ENCODE measurements at places on chromosomes 13 and 19.

DNA sequence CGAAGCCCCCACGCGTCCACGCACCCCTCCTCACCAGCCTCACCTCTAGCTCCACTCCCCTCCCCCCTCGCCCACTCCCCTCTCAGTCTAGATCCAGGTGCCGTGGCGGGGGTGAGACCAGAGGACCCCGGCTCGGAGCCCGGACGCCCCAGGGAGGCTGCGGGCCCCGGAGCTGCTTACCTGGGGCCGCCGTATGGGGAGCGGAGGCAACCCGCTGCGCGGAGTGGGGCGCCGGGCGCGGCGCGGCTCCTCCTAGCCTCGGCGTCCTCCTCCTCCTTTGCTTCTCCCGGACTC, 353 bp downstream of the ENOX1 start:
- no peak for DNase-seq

DNA sequence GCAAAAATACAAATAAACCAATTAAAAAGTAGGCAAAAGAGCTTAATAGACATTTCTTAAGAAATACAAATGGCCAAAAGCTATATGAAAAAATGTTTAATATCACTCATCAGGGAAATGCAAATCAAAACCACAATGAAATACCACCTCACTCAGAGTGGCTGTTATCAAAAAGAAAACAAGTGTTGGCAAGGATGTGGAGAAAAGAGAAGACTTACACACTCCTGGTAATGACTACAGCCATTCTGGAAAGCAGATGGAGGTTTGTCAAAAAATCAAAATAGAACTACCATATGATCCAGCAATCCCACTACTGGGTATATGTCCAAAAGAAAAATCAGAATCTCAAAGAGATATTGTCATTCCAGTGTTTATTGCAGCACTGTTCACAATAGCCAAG, 223.5 kb upstream of the SLC10A2 start:
- DNase-seq = no peak

- no peak for DNase-seq
Observed at GRCh38 chr13:91523116-91523515, 124.7 kb downstream of the GPC5 start.

DNA sequence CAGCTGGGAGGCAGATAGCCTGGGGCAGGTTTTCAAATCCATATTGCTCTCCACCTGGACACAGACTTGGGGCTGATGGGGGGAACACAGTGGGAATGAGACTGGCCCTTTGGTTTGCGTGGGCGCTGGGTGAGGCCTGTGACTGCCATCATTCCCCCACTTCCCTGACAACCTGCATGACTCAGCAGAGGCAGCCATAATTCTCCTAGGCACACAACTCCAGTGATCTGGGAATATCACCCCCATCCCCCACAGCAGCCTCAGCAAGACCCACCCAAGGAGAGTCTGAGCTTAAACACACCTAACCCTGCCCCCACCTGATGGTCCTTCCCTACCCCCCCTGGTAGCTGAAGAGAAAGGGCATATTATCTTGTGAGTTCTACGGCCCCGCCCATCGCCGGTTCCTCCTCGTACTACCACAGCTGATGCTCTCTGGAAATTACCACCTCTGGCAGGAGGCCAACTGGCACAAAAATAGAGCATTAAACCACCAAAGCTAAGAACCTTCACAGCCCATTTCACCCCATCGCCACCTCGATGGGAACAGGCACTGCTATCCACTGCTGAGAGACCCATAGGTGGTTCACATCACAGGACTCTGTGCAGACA, 71.0 kb downstream of the RNF17 start:
- no peak for DNase-seq
